Stimulated activated CD4-positive, alpha-beta T cell treated with anti-CD3 and anti-CD28 coated beads, Interleukin-4, amount 100 ng/mL, for 24 hours (primary cell): ENCODE measurements at places on chromosomes 12 and 14.

GRCh38 chr14:87133073-87133801 lies 859.7 kb downstream of the GALC start:
- no peak for DNase-seq

DNA sequence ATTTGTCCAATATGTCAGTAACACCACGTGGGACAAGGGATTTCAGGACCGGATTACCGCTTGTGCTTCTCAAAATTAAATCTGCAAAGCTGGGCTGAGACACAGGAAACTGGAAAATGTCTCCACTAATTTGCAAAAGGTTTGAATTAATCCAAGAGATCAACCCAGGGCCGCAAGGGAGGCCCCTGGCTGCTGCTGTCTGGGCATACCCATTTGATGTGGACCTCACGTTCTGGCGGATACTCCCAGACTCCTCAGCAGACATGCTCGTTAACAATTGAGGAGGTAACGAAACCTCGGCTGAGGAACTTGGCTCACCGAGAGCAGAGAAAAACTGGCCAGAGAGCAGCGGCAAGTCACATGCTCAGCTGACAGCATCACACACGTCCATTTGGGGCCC lies 180.6 kb downstream of the SLC15A4 start:
- no peak for DNase-seq

DNA sequence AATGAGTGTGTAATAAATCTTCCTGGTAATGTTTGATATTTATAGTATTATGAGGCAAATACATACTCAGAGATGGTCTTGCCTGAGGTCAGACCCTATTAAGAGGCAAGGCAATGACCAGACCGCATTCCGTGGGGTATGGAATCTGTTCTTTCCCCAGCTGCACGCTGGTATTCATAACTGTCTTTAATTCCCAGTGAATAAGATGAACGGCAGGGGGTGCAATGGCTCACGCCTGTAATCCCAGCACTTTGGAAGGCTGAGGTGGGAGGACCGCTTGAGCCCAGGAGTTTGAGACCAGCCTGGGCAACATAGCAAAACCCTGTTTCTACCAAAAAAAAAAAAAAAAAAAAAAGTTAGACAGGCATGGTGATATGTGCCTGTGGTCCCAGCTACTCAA lies 44.6 kb downstream of the ERO1A start:
- no peak for DNase-seq

DNA sequence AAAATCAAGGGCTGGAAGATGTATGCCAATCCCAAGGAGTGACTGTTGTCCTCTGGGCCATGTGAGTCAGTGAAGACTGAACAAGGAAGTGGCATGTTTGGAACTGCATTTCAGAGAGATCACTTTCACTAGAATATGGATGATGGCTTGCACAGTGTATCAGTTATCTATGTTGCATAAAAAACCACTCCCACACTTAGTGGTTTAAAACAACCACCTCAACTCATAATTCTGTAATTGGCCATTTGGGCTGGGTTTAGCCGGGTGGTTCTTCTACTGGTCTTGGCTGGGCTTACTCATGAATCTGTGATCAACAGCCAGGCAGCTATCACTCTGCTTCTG lies 15.4 kb downstream of the BDKRB1 start:
- no peak for DNase-seq

DNA sequence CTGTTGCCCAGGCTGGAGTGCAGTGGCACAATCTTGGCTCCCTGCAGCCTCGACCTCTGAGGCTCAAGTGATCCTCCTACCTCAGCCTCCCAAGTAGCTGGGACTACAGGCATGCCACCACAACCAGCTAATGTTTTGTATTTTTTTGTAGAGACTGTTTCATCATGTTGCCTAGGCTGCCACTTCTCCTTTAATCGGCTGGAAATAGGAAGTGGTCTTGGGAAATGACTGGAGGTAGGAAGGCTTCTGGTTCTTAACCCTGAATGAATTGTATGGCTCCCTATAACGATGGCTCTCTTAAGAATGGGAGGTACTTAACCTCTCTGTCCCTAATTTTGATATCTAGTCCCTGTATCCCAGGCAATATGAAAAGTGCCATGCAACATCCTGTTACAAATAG lies 113.9 kb upstream of the USP15 start:
- no peak for DNase-seq

DNA sequence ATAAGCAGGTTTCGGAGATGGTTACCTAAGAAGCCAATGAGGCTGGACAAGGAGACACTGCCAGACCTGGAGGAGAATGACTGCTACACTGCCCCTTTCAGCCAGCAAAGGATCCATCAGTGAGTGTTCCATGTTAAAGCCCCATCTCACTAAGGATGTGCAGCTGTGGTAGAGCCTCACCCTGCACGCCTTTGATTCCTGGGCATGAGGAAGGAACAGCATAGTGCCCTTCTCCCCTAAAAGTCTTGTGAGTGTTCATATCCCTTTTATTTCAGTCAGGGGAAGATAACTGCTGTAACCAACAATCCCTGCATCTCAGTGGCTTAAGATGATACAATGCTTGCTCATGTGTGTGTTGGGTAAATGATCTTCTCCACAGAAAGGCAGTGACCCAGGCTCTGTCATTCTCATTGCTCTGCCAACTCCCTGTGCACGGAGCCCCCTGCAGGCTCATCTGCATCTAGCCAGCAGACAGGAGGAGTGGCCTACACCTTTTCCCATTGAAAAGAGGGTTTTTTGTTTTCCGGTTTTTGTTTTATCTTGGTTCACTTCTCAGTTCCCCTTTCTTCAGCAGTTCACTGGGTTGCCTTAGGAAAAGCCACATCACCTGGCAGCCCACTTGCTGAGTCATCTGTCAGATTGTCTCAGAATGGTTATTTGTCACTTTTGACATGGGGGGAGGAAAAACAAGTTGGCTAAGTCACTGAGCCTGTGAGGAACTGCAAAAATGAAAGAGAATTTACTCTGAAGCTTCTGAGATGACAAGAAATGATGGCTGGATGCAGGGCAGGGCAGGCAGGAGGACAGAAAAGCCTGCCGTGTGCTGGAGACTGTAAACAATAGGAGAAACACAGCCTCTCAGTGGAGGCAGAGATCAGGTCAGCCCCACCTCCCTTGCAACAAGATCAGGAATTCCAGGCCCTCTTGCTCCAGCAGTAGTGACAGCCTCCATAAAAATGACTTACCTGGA lies 193.3 kb downstream of the ANO4 start:
- DNase-seq, result no peak

- DNase-seq, result no peak
Observed at GRCh38 chr12:24062642-24063245, 113.3 kb upstream of the SOX5 start.

DNA sequence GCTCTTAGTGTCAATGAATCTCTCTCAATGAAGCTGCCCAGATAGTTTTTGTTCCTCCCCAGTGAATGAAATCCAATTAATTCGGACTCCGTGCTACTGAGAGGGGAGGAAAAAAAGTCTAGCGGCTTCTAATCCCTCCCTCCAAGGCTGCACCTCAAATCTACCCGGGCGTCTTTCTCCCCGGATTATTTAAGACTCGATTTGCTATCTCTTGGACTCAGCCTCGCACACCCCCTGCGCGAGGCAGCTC lies 134 bp downstream of the DUSP6 start:
- no peak for DNase-seq

DNA sequence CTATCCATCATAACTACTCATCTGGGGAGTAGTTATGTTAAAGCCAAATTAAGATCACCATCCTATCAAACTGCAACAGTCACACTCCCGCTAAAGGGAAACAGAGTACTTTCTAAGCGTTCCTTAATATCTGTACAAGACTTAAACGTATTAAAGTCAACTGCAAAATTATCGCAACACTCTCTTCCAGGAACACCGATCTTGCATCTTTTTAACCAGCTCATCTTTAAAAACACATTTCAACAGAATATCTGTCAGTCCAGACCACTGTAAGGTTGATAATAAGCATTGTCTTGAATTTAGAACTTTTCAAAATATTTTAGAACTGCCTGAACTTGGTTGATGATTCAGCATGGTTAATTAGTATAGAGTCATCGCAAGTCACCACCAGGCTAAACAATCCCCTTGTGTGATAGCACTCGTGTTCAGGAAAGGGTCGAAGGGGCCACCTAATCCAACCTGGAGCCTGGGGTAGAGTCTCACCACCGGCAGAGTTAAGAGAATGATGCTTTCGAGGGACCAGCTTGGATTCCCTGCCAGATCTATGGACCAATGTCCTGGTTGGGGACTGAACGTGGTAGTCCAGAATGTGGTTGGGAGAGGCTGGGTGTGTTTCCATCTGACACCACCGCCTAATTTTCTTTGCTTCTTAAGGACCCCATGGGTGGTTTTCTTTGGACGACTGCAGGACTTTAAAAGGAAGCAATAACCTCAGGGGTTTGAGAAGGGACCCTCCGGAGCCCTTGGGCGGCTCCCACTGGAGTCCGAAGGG lies 890 bp downstream of the SPTLC2 start:
- peak; percentile 29 for DNase-seq

- DNase-seq, result no peak
Observed at GRCh38 chr14:76772300-76773187, 11.3 kb downstream of the VASH1 start.
